ENCODE measurements at places on chromosomes 6 and 20.

- DNase-seq: no peak
Observed at GRCh38 chr6:51466427-51466826, 621.0 kb downstream of the PKHD1 start.

GRCh38 chr6:160300076-160300695 is 41.6 kb upstream of the SLC22A2 start:
- DNase-seq: no peak

DNA sequence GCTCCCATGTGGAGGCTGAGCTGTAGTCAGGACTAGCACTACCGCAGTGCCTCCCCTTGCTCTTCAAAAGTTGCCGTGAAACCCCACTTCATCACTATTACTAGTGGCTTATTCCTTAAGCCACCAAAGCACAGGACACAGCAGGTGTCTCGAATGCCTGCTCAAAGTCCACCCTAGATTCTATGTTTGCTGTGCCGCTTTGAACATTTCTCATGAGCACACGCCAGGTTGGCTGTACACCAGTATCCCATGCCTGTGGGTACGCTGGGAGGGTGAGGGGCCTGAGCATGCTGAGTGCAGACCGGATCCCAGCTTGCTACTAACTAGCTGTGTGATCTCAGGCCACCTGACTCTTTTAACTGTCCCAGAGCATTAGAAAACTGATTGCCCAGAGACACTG is 335.8 kb upstream of the QKI start:
- no peak for DNase-seq

- no peak for DNase-seq
Observed at GRCh38 chr6:4084444-4085331, 5.8 kb upstream of the FAM217A start.

GRCh38 chr20:44688053-44688625 is 27.0 kb upstream of the CCN5 start:
- DNase-seq: no peak
